ENCODE measurements at places on chromosomes 7 and 10. TPM values are rescaled to one million over a fixed set of nuclear protein-coding genes. Genes with fewer than 3 reads are reported as not detected.

DNA sequence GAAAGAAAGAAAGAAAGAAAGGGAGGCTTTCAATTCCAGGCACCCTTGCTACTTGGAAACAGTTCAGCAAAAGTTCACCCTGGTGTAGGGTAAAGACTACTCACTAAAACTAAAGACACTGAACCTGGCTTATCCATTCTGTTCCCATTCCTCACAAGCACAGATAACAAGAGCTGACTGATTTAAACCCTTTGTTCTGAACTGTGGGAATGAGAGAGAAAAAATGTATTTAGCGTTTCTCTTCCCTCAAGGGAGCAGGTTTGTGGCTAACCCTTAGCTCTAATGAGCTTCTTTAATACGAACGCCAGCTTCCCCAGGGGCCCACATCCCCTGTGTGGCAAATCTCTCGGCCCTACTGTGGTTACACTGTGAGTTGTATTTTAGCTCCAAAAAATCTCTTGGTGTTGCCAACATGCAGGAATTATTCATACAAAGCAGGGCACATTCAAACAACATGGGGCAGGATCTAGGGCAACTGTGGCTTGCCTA, 23.3 kb downstream of the PRTFDC1 start:
- no peak for DNase-seq

- no peak for DNase-seq
These were observed 16.2 kb downstream of the SORBS1 start for GRCh38 chr10:95544783-95545500.

DNA sequence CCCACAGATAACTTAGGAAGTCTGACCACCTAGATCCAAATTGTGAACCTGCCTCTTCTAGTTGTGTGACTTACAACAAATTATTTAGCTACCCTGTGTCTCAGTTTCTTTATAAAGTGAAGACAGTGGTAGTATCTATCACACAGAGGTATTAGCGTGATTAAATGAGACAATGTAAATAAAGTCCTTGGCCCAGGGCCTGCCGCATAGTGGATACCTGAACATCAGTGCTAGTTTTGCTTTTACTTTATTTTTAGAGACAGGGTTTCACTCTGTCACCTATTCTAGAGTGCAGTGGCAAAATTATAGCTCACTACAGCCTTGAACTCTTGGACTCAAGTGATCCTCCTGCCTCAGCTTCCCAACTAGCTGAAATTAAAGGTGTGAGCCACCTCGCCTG, 177.1 kb downstream of the CDK14 start:
- no peak for DNase-seq

- DNase-seq, result no peak
These were observed 2.8 kb downstream of the COPS6 start for GRCh38 chr7:100091411-100092181.

NRCAM gene
- 0.21 TPM for total RNA-seq

All from activated T-helper 1 cell treated with anti-CD3 and anti-CD28 coated beads, Interleukin-12 subunit alpha, Interleukin-12 subunit beta, Interleukin-2, Interleukin-4 antibody, amounts not matched to agents 30 ng/mL and 10 ng/mL and 1 ng/mL, durations not matched to agents 14 hours and 24 hours and 36 hours (primary cell).